Fibroblast of the conjunctiva (primary cell): ENCODE measurements at places on chromosomes 3 and 15.

- no peak for DNase-seq
These were observed 22.6 kb downstream of the CRTC3 start for GRCh38 chr15:90552162-90552928.

DNA sequence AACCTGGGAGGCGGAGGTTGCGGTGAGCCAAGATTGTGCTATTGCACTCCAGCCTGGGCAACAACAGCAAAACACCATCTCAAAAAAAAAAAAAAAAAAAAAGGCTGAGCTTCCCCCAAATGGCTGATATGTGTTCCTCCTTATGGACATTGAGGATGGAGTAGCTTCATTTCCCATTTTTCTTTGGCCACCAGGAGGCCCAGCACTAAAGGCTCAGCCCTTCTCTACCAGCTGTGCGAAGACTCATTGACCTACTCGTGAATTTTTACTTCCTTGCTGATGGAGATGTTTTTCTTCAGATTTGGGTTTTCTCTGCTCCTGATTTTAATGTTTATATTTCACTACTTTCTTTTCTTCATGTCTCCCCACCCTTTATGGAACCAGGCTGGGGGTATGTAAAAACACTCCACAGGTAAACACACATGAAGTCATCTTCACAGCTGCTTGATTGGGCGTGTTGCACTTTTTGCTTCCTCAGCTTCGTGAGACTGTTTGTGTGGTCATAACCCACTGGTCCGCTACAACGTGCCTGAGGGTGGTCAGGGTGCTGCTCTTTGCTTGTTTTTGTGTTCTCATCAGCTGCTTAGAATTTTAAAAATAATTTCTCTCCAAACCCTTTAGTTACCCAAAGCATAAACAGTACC lies 13.5 kb downstream of the SEMA4B start:
- DNase-seq = no peak

- no peak for DNase-seq
These were observed 190.0 kb downstream of the ARRDC4 start for GRCh38 chr15:98150536-98150935.

DNA sequence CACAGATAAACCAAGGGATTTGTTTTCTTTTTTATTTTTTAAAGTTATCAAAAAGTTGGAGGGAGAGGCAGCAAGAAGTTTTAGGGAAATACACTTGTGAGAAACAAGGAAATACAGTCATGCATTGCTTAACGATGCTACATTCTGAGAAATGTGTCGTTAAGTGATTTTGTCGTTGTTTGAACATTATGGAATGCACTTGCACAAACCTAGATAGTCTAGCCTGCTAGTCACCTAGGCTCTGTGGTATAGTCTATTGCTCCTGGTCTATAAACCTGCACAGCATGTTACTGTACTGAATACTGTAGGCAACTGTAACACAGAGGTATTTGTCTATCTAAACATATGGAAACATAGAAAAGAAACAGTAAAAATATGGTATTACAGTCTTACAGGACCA lies 2.0 kb upstream of the NFKBIZ start:
- DNase-seq = no peak

DNA sequence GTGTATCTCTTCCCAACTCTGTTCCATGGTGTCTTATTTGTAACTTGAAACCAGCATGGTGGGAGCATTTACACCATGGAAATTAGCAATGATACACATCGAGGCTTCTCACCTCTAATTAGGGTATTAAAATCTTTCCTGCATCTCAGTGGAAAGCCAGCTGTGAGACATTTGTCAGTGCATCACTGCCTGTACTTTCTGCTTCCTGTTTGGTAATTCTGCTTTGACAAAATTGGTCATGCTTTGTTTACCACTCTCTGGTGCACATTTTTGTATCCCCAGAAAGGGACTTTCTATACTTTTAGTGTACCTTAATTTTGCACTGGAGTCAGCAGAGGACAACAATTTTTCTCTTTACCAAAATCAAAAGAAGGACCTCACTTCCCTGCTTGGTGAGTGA lies 402.1 kb downstream of the PDCD6IP start:
- no peak for DNase-seq

GRCh38 chr3:966341-966740 lies 126.5 kb upstream of the CNTN6 start:
- DNase-seq = no peak

GRCh38 chr3:195583831-195584542 lies at the start of gene APOD:
Gene APOD (minus strand): TSS chr3:195583940. CDS start chr3:195579461, 4,479 bp downstream.
- DNase-seq = peak; percentile 71

DNA sequence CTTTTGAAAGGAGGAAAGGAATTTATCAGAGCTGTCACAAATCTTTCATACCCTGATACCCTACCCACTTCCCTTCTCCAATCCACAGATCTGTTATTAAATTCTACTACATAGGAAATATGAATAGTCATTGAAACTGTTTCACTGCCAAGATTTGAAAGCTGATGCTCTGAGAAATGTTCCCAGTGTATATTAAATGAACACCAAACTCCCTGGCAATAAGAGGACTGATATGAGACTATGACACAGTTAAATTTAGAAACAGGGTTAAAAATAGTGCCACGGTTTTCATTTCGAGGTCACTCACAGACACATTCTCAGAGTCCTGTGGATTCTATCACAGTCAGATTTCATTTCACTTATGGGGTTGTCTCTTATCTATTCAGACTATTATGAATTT lies 27.2 kb upstream of the GBE1 start:
- DNase-seq = no peak

DNA sequence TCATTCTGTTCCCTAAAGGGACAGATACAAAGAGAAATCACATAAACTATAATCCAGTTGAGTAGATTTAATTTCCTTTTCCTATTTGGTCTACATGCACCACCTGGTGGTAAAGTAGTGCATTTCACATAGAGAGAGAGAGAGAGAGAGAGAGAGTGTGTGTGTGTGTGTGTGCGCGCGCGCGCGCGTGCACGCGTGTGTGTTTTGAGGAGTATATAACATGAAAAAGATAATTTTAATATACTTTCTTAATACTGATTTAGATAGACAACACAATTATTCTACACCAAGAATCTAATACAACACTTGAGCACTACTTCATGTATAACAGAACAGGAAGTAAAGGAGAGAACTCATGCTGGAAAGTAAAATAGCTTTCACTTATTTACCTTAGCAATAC lies 1.1 kb upstream of the FGF7 start:
- DNase-seq = peak; percentile 47

DNA sequence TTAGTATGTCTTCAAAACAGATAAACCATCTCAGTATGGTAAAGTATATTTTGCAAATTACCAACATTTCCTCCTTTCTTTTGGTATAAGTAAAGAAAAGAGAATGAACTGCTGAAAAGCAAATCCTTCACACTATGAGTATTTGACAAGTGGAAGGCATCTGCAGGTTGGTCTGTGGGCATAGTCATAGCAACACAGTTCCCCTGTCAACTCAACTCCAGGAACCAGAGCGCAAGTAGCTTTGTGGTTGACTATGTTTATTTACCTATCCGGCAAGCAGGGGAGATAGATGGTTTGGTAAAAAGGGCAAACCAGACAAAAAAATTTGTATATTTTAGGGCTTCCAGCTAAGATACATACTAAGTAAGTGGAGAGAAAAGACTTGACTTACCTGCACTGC lies 88.3 kb upstream of the PPIB start:
- no peak for DNase-seq

DNA sequence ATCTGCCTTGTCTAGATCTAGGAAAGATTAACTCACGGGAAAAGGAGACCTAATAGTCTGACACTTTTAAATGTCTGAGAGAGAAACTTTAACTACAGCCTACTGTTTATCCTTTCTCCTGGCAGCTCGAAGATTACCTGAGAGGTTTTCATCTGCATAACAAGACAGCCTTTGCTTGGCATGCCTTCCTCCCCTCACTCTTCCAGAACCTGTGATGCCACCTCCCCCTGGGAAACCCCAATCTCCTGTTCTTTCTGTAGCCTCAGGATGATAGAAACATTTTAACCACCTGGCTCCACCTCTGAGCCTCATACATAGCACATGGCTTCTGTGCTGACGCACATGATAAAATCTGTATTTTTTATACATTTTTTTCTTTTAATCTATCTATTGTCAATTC lies 420.8 kb downstream of the CNTN6 start:
- DNase-seq = no peak

DNA sequence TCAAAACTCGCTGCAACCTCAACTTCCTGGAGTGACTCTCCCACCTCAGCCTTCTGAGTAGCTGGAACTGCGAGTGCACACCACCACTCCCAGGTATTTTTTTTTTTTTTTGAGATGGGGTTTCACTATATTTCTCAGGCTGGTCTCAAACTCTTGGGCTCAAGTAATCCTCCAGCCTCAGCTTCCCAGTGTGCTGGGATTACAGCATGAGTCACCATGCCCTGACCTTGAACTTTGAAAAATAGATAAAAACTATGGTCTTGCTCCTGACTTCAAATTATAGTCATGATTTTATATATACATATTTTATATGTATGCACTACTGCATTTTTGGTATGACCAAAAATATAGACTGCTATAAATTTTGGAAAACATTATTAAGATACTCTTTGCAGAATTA lies 6.9 kb upstream of the PLSCR5 start:
- DNase-seq = no peak

GRCh38 chr3:106010829-106011228 lies 142.0 kb upstream of the CBLB start:
- no peak for DNase-seq
